ENCODE measurements at places on chromosomes 1 and 21.

DNA sequence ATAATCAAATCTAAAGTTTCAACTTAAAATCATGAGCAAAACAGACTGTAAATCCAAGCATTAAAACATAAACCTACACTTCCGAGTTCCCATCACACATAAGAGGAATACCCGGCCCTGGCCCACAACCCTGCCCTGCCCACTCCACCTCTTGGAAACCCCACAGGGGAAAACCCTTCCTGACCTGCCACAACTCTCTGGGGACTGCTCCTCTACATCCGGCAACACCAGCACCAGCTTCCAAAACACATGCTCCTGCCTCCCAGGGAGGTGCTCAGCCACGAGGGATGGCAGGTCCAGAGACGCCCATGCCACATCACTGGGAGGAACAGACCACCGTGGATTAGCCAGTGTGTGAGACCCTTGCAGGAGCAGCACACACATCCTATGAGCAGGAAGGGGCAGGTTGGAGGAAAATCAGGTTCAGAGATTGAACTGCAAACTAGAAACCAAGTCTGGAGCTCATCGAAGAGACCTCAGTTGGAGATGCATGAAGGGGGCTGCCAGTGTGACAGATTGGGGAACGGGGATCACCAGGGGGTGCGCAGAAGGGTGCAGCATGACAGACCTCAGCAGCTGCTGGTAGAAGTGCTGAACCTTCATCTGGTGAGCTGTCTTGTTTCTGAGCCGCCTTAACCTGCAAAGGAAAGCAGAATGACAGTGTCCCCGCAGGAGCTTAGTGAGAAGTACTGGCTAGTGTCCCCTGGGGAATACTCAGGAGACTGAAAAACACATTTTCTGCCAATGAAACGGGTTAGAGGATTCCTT, 25.8 kb upstream of the LSS start:
- no peak for DNase-seq

GRCh38 chr21:32359719-32360260, 33.0 kb downstream of the URB1 start:
- DNase-seq: no peak

GRCh38 chr1:211036381-211037060, 97.4 kb downstream of the KCNH1 start:
- no peak for DNase-seq

GRCh38 chr1:27403065-27403726, 10.8 kb downstream of the GPR3 start:
- DNase-seq: no peak

DNA sequence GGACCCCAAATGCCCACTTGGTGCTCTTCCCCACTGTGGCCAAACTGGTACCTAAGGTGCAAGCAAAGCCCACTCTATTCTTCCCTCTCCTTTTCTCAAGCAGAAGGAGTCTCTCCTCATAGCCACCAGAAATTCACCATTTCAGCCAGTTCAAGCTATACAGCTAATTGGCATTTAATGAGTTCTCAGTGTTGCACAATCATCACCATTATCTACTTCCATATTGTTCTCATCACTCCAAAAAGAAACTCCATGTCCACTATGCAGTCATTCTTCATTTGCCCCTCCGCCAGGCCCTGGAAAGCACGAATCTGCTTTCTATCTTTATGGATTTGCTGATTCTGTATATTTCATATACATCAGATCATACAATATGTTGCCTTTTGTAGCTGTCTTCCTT, 9.9 kb upstream of the ATG4C start:
- DNase-seq: no peak

GRCh38 chr1:176574756-176575155, 111.8 kb downstream of the PAPPA2 start:
- no peak for DNase-seq

DNA sequence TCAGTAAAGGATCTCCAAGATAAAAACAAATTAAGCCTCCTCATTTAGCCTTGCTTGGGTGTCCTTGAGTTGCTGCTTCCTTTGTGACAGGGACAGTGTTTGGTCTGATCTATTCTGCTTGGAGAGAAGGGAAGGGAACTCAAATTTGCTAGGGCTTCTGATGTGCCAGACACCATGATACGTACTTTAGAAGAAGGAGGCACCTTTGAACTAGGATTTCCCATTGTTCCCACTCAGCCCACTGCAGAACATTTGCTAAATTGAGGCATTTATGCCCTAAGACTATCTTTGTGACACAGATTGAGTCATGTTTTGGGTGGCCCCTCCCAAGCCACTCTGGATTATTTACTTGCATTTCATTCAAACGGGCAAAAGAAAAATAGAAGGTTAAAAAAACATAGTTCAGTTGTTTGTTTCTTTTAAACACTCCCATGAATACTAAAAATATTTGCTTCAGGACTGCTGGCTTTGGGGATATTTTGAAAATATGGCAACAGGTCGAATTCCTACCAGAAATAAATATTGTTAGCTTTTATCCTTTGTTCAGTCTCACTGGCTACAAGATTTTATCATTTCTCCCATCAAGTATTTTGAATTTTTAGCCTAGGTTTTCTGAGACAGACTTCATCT, 81.9 kb upstream of the WLS start:
- DNase-seq: no peak

Data from keratinocyte (primary cell).